ENCODE measurements at places on chromosomes 16 and 17.

DNA sequence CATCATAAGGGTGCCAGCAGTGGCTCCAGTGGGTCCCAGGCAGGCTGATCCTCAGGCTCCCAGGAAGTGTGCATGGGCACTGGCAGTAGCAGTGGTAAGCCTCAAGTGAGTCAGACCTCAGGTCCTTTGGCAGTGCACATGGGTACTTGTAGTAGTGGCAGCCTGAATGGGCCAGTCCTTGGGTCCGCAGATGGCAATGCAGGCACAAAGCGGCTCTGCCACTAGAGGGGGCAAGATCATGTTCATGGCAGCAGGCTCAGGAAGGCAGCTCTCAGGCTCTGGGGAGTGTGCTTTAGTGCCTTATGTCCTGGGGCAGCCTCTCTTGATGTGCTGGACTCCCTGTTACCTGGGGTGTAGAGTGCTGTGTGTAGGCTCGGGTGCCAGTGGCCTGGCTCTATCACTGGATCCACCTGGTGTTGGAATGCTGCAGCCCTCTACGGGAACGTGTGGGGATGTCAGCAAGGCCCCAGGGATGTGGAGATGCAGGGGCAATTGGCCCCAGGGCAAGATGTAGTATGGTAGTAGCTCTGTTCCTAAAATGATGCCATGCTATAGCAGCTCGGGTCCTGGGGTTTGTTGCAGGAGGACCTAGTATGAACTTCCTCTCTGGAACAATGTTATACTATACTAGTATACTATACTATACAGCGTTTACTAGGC lies 11.0 kb downstream of the ACSM3 start:
- DNase-seq: no peak

- no peak for DNase-seq
Observed at GRCh38 chr16:50369133-50369804, 481 bp upstream of the BRD7 start.

DNA sequence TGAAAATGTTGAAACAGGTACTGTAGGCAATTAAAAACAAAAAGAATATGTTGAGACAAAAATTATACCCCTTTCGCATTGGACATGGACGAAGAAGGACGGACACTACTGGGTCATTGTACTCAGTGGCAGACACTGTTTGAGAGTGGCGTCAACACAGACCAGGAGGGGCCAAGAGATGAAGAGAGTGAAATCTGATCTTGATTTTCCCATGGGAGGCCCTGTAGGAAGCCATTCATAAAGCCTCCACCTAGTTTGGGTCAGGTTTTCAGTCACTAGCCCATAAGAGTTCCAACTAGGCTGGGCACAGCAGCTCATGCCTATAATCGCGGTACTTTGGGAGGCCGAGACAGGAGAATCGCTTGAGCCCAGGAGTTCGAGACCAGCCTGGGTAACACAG lies 23.6 kb upstream of the SMURF2 start:
- no peak for DNase-seq

DNA sequence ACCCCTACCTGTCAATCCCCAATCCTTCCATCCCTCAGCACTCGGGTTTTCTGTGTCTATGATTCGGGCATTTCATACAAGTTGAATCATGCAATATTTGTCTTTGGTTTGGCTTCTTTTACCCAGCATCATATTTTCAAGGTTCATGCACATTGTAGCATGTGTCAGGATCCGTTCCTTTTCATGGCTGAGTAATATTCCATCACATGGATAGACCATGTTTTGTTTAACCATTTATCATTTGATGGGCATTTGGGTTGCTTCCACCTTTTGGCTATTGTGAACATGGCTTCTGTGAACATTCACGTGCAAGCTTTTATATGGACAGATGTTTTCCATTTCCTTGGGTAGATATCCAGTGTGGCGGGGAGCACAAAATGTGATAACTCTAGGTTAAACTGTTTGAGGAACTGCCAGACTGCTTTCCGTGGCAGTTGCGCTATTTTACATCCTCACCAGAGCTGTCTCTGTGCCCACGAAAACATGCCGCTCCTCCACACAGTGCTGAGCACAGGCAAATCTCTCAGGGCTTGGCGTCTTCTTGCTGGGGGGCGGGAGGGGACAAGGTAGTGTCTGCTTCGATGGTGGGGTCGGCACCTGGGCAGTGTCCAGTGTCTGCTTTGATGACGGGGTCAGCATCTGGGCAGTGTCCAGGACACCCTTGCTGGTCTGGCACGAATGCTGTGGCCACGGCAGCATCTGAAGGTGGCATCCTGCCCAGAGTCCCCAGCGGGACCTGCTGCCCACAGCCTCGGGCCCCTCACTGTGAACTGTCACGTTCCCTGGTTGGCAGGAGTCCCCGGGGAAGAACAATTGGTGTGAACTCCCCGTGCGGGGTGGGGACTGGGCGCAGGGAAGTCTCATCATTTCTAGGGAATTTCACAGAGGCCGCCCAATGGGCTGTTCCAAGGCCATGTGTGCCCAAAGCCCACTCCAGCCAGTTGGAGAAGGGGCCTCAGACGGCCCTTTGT lies 32.4 kb upstream of the JPH3 start:
- DNase-seq: no peak

DNA sequence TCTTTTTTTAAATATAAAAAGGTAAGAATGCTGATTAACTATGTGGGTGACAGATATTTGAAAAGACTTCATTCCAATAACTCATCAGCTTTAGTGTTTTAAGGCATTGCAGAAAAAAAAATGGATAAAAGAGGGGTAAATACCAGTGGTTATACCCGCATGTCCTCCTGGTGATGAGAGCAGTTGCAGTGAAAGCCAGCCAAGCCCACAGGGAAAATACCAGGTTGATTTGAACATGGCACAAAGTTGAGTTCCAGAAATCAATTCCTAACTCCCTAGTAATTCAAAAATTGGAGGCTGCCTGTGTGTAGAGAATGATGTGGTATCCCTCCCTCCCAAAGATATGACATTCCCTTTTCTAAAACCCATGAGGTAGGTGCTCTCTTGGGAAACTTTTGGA lies 453.2 kb upstream of the SOX9 start:
- DNase-seq: no peak

GRCh38 chr16:66996324-66996982 lies 8.1 kb downstream of the CES4A start:
- peak; percentile 78 for DNase-seq

- DNase-seq: no peak
Observed at GRCh38 chr17:600576-601243, 113.9 kb downstream of the VPS53 start.

- DNase-seq: no peak
Observed at GRCh38 chr17:62870552-62870971, 62.4 kb upstream of the MARCHF10 start.

GRCh38 chr17:50576864-50577263 lies 16.3 kb downstream of the CACNA1G start:
- peak; percentile 38 for DNase-seq

DNA sequence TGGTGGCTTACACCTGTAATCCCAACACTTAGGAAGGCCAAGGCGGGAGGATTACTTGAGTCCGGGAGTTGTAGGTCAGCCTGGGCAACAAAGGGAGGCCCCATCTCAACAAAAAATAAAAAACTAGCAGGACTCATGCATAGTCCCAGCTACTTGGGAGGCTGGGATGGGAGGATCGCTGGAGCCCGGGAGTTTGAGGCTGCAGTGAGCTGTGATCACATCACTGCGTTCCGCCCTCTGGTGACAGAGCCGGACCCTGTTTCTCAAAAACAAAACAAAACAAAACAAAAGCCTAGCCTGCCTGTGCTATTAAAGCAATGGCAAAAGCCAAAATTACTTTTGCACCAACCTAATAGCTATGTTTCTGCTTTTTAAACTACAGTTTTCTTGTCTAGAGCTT lies 1.5 kb downstream of the FCSK start:
- no peak for DNase-seq

DNA sequence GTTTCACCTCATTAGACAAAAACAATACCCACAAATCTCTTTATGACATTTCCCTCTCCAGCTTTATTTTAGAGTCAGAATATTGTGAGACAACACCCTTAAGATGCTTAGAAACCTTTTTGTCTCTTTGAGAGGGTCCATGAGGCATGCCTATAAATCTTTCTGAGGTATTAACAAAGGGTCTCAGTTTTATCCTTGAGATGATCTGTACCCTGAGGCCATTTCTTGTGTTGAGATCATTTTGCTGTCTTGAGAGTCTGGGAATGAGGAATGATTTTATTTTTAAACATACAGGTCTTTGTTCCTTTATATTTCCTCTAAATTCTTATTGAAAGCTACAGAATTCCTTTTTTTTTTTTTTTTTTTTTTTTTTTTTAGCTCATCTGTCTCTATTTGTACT lies 179.7 kb upstream of the HS3ST4 start:
- no peak for DNase-seq

- no peak for DNase-seq
Observed at GRCh38 chr16:70752426-70752825, 48.5 kb downstream of the VAC14 start.

DNA sequence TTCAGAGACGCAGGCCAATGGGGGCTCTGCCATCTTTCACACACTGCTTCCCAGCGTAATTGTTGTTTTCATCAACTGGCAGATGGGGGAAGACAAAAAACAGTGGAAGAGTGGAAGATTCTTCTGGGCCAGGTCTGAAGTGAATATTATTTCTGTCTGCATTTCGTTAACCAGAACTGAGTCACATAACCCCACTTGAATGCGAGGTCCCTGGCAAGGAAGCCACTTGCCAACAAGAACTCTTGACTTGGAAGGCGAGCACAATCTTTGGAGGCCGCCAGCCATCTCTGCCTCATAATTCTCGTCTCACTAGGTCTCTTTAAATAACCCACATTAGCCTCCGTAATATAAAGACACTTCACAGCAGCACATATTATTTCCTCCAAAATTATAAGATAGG lies 75.4 kb downstream of the CYB561 start:
- DNase-seq: no peak

- DNase-seq: no peak
Observed at GRCh38 chr17:77377710-77378235, 237.0 kb downstream of the SEC14L1 start.

DNA sequence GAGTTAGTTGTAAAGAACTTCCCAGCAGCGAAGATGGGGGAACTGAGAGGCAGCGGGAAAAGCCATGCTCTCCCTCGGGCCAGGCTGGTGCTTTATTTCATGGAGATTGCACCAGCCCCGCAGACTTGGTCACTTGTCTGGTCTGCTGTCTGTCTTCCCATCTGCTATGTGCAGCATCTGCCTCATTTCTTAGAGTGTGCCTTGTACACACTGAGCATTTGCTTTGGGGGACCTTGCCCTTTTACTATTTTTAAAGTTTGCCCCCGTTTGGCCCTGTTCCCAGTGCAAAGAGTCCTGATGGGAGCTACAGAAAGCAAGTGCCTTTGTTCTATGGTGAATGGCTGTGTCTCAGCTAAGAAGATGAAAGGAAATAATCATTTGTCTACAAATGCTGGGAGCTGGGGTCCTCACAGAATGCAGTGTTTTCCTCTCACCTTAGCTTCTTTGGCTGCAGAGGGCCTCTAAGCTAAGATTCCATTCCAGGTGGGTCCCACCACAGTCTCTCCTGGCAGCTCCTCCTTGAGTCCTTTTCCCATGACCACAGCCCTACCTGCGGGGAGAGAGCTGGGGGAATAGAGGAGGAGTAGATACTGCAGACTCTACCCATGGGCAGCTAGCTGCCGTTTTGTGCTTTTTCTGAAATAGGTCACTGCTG lies 25.1 kb upstream of the CNOT1 start:
- DNase-seq: no peak

DNA sequence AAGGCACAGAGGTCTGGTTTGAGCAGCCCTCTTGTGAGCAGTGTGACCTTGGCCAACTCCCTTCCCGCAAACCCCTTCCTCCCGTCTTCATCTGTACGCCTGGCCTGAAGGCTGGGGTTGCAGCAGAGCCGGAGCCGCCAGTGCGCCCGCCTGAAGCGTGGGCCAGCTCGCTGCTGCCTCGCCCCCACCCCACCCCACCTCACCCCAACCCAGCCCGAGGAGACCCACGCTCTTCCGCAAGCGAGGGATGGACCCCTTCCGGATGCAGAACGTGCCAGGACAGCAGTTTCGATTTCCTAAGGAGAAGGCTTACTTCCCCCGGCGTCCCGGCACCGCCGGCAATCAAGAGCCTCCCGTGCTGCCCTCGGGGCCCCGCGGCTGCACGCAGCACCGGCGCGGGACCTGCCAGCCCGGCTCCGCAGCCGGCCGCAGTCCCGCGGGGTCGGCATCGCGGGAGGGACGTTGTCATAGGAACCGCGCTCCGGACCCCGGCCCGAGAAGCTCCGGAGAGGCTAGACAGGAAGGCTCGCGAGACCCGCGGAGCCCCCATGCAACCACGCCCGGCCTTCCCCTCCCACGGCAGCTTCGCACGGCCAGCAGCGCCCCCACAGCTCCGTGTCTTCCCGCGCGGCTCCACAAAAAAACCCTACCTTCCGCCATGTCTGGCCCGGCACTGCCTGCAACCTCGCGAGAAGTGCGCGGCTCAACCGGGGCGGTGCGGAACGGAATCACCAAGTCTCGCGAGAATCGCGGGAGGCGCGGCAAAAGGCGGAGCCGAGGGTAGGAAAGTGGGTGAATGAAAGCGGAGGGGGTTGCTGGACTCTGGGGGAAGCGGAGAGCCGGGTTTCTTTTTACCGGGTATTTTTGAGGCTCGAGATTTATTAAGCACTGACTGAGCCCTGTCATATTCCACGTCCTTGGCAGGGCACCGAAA lies at the start of gene ANKFY1:
TSS of gene ANKFY1 (minus strand) at position 698 of the 934 bp plus-strand sequence. CDS start at position 660, 38 bp downstream.
- DNase-seq: peak; percentile 93

DNA sequence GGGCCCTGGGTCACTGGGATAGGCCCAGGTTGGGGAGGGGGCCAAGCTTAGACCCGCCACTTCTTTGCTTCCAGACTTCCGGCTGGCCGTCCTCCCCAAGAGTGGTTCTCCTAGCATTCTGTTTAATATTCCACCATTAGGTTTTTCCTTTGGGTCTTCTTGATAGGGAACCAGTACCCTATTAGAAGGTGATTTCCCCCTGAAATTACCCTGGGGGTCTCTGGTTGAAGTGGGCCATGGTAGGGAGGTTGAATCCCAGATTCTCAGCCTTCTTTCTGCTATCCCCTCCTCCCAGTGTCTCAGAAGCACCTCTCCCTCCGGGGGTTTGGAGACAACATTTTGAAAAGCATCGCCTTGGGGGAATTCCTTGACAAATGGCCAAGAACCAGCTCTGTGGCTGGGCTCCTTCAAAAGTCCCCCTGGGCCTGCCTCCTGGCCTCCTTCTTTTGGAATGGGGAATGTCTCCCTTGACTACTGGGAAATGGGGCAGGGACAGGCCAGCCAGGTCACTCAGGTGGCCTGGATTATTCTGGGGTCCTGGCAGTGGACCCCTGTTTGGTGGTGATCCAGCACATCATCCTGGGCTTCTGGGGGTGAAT lies 5.7 kb downstream of the LASP1 start:
- DNase-seq: no peak

DNA sequence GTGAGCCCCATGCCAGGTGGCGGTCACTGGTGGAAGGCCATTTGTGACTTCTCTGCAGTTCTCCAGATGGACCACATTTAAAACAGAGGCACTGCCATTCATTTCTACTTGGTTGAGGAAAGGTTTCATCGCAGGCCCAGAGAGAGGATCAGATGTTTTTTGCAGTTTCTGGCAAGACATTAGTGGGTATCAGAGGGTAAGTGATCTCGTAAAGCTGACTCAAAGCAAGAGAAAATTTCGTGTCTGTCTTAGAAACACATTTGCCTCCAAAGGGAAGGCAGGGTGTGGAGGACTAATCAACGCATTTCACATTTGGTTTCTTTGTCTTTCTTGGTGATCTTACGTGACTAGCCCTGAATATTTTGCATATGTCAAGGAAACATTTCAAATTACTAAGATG lies 81.8 kb downstream of the PRKCB start:
- DNase-seq: no peak

- no peak for DNase-seq
Observed at GRCh38 chr17:52823155-52823554, 664.6 kb upstream of the CA10 start.

- DNase-seq: no peak
Observed at GRCh38 chr17:20089756-20090547, 80.8 kb downstream of the SPECC1 start.

Data from posterior cingulate gyrus (tissue), 11 donors.